Stimulated activated CD4-positive, alpha-beta T cell treated with anti-CD3 and anti-CD28 coated beads, Interleukin-1b, Interleukin-23, amount 100 ng/mL, for 24 hours (primary cell): ENCODE measurements at places on chromosomes 2 and 18.

GRCh38 chr18:72700961-72701710 lies 157.0 kb upstream of the CBLN2 start:
- no peak for DNase-seq

DNA sequence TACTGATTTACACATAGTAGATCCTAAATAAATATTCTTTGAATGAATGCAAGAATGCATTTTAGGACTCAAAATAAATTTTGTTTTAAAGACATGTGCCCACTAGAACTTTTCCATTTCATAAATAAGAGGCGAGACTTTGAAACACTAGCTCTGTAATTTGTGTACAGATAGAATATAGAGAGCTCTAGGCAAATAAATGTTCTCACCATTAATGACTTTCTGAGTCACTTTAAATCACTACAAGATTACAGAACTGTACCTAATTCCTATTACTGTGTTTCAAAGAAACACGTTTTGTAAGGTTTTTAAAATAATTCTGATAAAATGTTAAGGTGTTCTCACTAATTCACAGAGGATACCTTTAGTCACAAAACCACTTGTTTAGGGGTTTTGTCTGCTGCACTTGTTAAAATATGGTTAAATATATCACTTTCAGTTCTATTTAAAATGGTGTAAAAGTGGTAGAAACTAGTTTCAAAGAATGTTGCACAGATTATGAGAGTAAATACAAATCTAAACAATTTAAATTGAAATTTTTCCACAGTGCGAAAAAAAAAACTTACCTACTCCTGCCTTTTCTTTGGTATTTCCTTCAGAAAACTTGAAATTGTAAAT lies 158.7 kb upstream of the ZC3H15 start:
- DNase-seq: no peak

GRCh38 chr18:45780568-45780967 lies 44.9 kb upstream of the SIGLEC15 start:
- no peak for DNase-seq

GRCh38 chr2:53933329-53933728 lies 37.5 kb downstream of the PSME4 start:
- no peak for DNase-seq

DNA sequence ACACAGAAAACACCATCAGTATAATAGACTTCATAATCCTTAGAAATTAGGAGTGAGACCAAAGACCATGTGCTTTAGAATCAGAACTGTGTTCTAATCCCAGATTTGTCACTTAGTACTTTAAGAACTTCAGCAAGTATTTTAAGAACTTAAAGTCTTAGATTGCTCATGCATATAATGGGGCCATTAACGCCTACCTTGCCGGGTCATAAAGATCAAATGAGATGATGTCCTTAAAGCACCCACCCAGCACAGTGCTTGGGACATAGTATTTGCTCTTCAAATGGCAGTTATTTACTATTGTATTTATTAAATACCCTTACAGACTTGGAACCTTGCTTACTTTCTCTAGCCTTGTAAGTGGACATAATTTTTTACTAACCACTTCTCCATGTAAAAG lies 156.1 kb downstream of the GREB1L start:
- DNase-seq: no peak

DNA sequence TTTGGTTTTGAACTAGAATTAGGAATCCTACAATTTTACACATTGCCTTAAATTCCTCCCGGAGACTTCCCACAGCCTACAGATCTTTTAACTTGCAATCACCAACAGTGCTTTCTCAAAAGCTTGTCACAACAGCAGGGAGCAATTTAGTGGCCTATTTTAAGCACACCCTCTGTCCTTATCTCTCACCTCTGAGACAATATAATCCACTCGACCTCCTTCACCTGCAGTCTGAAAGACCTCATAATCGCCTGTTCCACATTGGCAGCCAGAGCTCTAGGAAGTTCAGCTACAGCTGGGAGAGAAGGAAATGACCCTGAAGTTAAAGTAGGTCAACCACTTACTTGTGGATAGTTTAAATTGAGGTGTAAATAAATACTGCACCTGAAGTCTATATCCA lies 249.7 kb upstream of the DLGAP1 start:
- DNase-seq: no peak

DNA sequence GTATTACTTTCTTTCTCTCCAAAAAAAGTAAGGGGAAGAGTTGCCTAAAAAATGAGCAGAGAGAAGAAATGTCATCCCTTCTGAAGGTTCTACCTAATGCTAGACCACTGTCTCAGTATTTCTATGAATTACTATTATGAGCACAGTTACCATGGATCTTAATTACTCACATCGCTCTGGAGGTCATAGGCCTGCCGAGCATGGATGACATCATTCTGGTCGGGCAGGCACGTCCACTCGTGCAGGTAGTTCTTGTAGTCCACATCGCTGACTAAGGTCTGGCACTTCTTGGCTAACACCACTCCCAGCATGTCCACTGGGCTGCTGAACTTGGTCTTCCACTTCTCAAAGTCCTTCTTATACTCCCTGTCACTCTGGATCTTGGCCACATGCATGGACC lies 106.9 kb downstream of the NEB start:
- DNase-seq: no peak

DNA sequence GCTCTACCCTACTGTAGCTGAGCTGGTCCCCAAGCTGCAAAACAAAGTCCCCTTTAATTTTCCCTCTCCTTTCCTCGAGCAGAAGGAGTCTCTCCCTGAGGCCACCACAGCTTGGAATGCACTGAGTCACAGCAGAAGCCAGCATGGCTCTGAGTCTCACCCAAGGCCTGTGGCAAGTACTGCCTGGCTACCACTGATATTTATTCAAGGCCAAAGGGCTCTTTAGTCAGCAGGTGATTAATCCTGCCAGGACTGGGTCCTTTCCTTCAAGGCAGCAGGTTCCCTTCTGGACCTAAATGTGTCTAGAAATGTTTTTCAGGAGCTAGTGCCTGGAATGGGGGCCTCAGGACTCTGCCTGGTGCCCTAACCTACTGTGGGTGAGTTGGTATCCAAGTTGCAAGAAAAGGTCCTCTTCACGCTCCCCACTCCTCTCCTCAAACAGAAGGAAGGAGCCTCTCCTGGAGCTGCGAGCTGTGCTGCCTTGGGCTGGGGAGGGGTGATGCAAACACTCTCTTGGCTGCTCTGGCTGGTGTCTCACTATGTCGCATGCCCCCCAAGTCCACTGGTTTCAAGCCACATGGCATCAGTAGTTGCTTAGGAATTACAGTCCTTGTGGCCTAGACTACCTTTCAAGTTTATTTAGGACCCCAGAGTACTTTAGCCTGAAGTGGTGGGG lies 53.4 kb downstream of the CD28 start:
- no peak for DNase-seq

DNA sequence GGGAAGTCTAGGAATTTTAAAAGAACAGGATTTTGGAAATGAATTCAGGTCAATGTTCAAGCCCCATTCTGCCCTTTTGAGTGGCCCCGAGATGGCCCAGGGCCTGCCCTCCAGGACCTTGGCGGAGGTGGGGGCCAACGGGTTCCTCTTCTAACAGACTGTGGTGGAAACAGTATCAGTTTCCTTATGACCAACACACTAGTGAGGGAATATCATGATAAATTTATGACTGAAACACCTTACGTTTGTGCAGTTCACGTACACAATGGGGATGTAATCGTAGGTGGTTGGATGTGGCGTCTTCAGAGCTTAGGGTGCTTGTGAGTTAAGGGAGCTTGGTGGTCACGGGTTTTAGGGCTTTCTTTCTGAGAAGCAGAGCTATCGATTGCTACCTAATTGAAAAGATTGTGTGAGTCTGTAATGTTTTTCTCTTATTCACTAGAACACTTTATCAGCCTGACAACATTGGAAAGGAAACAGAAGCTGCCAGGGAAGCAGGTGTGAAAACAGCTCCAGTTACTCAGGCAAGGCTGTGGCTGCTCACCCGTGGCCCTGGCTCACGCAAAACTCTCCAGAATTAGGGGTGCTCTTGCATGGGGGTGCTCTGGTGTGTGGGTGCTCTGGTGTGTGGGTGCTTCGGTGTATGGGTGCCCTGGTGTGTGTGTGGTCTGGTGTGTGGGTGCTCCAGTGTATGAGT lies 165.3 kb downstream of the SNTG2 start:
- no peak for DNase-seq

- DNase-seq: peak; percentile 74
These were observed at the start of gene TMEM185B for GRCh38 chr2:120223034-120223912. TSS of gene TMEM185B (minus strand) at chr2:120223400. CDS start at chr2:120222976, 424 bp downstream.

DNA sequence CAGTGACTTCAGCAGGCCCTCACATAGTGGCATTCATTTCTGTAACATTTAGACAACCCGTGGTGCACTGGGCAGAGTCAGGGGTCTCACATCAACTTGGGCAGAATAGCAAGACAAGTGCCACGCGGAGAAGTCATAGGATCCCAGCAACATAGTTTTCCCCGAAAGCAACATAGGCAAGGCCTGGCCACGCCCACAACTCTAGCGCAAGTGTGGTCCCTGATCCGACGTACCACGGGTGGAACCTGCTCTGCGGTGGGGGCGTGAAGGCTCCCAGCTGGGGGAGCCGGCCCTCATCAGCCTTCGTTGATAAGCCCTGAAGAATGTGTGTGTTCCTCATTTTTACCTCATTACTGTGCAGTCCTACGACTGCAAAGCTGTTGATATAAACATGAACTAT lies 261.2 kb downstream of the EIPR1 start:
- no peak for DNase-seq

DNA sequence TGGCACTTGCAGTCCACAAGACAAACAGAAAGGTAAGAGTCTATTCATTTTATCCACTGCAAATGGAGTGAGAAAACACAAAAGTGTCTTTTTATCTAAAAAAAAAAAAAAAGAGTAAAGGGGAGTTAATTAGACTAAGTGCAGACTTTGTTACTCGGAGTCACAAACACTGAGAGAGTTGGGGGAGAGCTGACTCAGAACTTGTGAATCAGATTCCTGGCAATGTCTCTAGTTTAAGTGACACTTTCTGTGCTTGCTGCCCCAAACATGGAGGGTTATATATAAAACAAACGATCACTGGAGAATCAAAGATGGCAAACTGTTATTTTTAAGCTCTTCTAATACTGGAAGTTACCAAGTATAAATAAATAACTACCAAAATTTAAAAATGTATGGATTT lies 505.8 kb upstream of the NRP2 start:
- DNase-seq: no peak

- DNase-seq: no peak
These were observed 138.8 kb upstream of the DNMT3A start for GRCh38 chr2:25480561-25480960.

DNA sequence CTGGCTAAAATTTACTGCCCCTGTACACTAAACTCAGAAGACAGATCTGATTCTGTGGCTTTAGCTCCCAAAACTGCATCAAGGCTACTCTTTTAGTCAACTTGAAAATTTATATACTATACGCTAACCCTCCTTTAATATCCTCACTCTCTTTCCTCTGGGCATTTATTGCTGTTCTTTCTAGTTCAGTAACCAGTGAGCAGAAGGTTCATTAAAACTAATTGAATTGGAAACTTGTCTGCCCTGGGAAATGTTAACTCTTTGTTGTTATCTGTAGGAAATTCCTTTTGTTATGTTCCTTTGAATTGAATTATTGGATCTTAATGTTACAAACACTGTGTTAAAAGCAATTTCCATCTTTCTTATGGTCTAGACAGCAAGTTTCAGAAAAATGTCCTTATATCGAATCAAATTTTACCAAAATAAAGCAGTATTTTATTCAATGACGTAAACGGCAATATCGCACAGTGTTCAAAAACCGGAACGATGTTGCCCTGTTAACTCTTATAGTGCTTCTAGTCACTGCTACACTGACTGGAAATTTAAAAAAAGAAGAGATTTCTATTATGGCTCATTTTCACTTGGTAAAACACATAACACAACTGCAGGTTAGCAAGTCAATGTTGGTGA lies 168.3 kb downstream of the NR4A2 start:
- DNase-seq: no peak

DNA sequence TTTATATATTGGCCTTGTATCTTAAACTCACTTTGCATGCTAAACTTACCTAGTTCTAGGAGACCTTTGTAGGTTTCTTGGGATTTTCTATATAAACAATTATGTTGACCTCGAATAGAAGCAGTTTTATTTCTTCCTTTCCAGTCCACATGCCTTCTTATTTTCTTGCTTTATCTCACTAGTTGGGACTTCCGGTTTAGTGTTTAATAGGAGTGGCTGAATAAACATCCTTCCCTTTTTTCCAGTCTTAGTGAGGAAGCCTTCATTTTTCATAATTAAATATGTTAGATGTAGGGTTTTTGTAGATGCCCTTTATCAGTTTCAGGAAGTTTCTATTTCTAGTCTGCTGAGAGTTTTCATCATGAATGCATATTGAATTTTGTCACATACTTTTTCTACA lies 347.3 kb upstream of the HNRNPA3 start:
- no peak for DNase-seq

GRCh38 chr2:186718903-186719302 lies 25.0 kb downstream of the FAM171B start:
- no peak for DNase-seq

GRCh38 chr18:43222501-43222900 lies 54.8 kb downstream of the SYT4 start:
- DNase-seq: no peak

GRCh38 chr2:29475499-29475898 lies 360.3 kb downstream of the CLIP4 start:
- DNase-seq: no peak

GRCh38 chr2:58571181-58571852 lies 330.2 kb upstream of the FANCL start:
- DNase-seq: no peak

DNA sequence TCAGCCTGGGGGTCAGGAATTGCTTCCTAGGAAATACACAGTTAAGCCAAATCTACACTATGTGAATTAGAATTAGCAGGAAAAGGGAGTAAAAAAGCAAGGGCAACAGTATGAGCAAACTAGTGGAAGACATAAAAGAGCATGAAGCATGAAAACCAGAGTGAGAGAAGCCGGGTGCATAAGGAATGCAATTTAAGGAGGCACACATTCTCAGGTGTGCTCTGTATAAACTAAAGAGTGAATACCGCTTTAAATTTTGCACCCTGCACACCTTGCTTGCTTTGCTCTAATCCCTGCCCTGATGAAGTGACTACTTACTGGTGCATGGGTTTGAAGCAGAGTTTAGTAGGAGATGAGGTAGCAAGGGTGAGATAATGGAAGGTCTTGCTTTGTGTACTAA lies 65.7 kb upstream of the EPHA4 start:
- no peak for DNase-seq

DNA sequence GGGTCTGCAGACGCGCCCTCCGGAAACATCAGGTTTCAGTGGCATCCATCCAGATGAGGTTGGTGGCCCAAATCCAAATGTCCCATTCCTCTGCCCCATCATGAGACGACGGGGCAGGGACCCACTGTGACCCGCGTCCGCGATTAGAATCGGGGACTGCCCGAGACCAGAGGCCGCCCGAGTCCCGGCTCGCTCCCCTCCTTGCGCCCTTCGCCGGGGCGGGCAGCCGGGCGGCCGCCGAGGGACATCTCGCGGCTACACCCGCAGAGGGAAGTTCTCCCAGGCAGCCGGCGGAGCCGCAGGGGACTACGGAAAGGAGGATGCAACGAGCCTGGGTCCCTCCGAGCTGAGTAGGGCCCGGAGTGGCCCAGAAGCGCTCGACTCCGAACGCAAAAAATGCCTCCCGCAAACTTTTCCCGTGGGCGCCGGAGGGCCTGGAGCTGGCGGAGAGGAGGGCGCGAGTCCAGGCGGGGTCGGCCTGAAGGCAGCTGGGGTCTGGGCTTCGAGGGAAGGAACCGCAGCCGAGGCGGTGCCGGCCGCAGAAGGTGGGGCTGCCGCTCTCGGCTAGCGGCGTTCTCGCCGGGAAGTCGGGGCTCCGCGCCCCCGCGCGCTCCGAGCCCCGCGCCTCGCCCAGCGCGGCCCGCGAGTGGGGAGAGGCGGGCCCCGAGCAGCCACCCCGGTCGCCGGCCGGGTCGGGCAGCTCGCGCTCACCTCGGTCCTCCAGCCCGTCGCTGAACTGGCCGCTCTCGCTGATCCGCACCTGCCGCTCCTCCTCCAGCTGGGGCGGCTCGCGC lies 580 bp downstream of the TMEM163 start:
- no peak for DNase-seq

GRCh38 chr18:48333563-48333962 lies 75.6 kb downstream of the ZBTB7C start:
- no peak for DNase-seq
